ENCODE measurements at places on chromosomes 2 and 18.

GRCh38 chr18:54983041-54983686, 23.9 kb upstream of the CCDC68 start:
- peak; percentile 6 for DNase-seq

- DNase-seq = no peak
Observed at GRCh38 chr2:21356086-21356856, 232.5 kb downstream of the TDRD15 start.

GRCh38 chr18:51561821-51562220, 364.3 kb upstream of the MEX3C start:
- DNase-seq = no peak

- no peak for DNase-seq
Observed at GRCh38 chr18:61973273-61974115, 80.7 kb upstream of the RNF152 start.

DNA sequence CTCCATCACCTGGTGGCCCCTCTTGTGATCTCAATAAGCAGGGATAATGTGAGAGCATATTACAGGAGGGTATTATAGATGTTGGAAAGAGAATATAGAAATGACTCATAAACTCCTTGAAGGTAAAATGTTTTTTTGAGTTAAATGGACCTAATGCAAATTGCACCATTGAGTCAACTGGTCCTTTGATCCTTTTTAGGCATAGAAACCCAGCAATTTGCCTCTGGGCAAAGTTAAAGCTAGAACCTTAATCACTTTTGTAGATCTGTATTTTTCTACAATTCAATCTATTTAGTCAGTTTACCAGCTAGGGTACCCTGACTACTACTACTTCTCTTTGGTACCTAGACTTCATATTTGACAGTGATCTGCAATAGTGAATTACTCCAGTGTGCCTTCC, 71.8 kb upstream of the RNF152 start:
- DNase-seq = no peak

GRCh38 chr2:183091954-183092345, 13.4 kb downstream of the DUSP19 start:
- DNase-seq = no peak

DNA sequence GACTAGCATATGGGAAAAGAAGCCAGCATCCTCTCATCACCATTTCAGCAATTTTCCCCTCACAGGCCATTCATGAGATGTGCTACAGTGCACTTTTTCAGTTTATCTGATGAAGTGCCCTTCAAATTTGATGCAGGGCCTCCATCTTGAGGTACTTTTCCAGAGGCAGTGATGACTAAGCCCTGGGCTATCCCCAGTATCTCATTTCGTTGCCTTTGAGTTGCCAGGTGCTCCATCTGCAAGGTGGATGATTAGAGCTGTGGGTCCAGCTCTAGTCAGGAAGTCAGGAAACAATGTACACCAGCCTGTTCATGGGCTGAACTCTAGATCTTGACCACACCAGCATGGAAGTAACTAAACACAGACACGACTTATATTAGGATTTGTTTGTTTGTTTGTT, 425.2 kb downstream of the METTL4 start:
- DNase-seq = no peak

DNA sequence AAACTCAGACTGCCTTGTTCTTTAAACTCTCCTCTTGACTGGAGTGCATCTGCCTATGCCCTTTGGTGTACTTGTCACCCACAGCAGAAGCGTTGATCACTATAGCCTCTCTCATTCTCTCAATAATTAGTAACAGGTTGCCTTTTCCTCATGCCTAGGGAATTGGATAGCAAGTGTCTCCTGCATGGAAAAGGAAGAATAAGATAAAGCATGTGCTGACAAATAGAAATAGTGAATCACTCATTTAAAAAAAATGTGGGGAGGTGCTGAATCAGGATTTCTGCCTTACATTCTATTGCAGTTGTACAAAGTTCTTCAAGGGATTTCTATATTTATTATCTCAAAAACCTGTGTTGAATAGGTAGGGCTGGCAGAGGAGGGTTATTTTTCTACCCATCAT, 323.0 kb downstream of the TXNL1 start:
- DNase-seq = no peak

DNA sequence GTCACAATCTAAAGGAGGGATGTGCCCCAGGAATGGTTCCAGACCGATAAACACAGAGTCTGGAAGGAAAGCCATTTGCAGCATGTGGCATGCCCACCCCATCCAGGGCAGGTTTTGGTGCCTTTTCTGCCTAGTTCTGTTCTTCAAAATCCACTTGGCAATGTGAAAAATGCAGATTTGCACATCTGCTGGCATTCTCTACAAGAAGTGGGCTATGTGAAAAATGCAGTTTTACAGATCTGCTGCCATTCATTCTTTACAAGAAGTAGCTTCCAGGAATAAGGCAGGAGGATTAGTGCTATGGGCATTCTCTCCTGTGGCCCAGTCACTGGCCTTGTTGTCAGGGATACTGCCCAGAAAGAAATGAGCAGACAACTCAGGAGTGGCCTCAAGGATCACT, 68.1 kb downstream of the C1D start:
- no peak for DNase-seq

DNA sequence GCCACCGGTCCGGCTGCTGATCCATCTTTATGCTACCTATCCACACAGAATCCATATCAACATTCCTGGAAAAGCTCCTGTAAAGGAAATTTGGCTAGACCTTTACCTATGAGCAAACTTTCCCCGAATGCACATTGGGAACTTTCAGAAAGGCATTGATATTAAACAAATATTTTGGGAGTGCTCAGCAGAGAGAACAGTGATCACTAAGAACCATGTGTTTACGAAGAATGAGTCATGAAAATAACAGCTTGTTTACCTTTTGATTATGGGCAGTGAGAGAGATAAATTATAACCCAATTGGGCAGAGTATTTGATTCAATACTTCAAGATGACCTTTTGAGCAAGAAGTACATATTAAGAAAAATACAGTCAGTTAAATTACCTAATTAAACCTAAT, 189.7 kb upstream of the CDH2 start:
- DNase-seq = no peak

DNA sequence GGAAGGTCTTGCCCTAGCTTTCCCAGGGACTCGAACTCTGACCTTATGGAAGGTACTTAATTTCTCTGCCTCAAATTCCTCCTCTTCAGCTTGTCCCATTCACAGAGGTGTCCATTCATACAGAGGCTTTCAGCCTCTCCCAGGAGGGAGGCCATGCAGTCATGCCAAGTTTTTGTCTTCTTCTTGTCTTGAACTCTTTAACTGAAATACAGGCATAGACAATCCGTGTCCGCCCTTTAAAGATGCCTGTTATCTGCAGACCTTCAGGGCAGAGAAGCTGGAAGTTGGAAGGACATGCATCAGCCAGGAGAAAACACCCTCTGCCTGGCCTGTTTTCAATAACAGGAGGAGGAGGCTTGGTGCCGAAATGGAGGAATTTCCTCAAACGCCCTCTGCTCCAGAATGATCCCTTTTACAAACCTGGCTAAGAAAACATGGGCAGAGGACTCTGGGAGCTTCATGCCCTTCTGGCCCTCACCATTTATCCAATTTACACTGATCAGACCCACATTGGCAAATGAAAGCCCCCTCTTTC, 308.3 kb downstream of the MYCN start:
- DNase-seq = no peak

Data from DMS79 treated with DMSO at 0.1 percent for 48 hours (cell line).